ENCODE measurements at places on chromosomes 3 and 15.

DNA sequence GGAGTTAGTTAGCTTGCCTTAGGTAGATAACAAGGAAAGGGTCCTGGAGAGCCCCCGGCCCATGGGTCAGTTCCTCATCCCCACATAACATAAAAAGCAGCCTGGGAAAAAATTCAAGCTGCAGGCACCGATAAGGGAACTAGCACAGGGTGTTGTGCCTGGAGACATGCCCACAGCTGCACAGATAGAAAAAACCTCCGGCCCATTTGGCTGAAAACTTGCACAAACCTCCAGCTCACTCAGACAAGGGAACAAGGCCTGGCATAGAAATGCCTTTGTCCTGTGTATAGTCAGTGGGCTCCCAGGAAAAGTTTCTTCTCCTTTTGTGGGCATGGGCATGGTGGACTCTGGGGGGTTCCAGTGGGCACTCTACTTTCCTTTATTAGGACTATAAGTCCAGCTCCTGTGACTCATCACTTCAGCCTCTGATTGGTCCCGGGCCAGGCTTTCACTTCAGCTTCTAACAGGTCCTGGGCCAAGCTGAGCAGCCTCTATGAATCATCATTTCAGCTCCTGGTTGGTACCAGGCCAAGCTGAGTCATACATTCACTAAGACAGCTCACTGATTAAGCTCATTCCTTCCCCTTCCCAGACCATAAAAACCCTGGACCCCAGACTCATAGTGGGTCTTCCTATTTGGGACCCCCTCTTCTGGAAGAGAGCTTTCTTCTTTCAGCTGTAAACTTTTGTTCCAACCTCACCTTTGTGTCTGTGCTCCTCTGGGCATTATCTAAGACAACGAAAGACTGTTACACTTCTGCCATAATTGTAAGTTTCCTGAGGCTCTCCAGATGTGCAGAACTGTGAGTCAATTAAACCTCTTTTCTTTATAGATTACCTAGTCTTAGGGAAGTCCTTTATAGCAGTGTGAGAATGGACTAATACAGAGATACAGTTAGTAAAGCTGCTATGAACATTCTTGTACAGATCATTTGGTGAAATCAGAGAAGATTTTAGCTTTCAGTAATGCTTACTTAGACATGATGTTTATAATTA, 348.0 kb upstream of the DPPA4 start:
- DNase-seq: no peak

GRCh38 chr3:78940128-78940527, 827.7 kb downstream of the ROBO1 start:
- DNase-seq: no peak

DNA sequence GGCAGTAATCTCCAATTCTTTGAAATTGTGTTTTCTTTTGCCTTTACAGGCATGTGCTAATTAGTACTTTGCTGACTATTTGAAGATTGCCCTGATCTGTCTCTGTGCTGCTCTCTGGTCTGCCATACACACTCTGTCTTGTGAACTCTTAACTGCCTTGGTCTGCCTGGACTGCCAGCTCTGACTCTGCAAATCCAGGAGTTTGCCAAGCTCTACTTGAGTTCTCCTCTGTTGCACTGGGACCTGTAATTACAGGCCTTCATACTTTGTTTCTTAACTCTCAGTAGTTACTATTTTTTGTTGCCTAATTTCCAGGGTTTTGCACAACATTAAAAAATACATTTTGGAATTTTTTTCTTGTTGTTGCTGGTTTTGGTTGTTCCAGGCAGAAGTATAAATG, 155.0 kb downstream of the RSRC1 start:
- no peak for DNase-seq

GRCh38 chr3:112002096-112002971, 3.6 kb downstream of the TAGLN3 start:
- no peak for DNase-seq

GRCh38 chr15:65183865-65184159, 1.3 kb downstream of the CLPX start:
- DNase-seq: no peak

GRCh38 chr3:67866571-67866970, 212.2 kb upstream of the SUCLG2 start:
- no peak for DNase-seq

DNA sequence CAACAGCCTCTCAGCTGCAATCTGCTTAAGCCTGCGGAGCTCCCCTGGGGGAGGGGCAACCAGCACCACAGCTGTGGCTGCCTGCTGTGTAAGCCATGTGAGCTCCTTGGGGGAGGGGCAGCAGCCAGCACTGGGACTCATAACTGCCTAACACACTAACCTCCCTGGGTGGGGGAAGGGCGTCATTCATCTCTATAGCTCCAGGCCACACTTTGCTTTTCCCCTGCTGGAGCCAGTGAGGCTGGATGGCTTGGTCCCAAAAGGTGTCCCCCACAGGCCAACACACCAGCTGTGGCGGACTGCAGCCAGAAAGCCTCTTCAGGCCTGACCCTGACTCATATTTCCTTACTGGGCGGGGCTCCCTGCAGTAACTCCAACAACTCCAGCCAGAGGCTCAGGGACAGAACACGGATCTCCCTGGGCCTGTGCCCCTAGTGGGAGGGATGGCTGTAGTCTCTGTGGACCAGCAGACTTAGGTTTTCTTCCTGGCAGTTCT, 129.8 kb downstream of the PPM1L start:
- DNase-seq: no peak

DNA sequence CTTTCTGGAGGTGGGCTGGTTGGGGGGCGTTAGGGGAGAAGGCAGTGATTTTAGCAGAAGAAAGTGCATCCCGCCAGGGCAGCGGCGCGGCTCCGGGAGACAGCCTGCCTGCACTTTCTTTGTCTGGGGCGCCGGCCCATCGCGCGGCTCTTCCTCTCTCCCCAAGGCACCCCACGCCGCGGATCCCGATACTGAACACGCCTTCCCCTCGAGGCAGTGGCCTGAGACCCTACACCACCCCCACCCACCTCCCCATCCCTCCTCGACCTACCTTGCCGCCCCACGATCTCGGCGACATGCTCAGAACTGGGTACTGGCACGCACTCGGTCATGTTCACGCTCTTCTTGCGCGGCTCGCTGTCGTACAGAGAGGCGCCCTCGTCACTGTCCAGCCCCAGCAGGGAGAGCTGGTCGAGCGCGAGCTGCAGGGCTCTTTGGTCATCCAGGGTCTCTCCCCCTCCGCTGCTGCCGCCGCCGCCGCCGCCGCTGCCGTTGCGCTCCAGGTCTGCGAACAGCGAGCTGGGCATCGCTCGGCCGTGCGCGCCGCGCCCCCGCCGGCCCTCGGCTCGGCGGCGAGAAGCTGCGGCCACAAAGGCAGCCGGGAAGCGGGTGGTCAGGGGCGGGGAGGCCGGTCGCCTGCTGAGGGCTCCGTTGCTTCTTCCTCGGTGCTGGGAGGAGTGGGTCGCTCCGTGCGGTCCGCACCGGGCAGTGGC, 483 bp downstream of the MEX3B start:
- no peak for DNase-seq

- DNase-seq: no peak
These were observed 6.6 kb downstream of the HTR3C start for GRCh38 chr3:184059424-184059823.

DNA sequence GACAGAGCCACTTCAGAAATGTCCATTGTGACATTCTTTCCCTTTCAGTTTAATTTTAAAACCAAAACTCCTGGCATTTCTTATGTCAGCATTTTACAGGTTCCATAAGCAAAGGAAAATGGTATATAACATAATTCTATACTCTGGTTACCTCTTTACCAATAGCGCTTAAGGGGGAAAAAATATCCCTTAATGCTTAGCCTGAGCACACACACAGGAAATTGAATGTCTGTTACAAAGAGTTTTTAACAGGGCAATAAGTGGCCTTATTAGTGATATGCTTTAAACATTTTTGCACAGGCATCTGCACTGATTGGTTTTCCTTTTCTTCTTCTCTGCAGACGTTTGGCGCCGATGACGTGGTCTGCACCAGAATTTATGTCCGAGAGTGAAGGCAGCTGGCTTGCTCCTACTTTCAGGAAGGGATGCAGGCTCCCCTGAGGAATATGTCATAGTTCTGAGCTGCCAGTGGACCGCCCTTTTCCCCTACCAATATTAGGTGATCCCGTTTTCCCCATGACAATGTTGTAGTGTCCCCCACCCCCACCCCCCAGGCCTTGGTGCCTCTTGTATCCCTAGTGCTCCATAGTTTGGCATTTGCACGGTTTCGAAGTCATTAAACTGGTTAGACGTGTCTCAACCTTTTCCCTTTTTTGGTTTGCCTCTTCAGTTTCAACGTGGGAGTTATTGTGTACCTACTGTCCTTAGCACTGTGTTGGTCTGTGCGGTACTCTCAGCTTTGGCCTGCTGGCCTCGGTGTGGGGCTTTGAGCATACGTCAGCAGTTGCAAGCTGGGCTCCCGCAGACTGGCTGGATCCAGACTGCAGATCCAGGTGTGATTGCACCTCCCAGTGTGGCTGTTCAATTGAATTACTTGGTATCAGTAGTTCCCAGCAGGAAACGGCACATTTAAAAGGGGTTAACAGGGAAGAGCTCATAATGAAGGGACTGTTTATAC, 7.7 kb downstream of the CRABP1 start:
- DNase-seq: no peak

DNA sequence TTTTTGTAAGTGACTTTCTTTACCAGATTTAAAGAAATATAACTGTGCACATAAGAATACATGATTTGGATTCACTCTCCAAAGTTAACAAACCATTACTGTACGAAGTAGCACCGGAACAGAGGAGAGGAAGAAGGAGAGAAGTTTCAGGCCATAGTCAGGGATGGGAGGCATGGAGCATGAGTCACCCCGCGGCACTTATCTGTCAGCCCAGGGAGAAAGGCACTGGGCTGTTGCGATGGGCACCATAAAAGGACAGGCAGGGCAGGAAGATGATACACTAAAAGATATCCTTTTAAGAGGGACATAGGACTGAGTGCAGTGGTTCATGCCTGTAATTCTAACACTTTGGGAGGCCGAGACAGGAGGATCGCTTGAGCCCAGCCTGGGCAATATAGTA, 37.0 kb downstream of the TTC23 start:
- DNase-seq: no peak

GRCh38 chr15:44656298-44656697, 7.2 kb downstream of the SPG11 start:
- no peak for DNase-seq

- no peak for DNase-seq
These were observed 1047.0 kb downstream of the TUSC7 start for GRCh38 chr3:117756563-117756962.

DNA sequence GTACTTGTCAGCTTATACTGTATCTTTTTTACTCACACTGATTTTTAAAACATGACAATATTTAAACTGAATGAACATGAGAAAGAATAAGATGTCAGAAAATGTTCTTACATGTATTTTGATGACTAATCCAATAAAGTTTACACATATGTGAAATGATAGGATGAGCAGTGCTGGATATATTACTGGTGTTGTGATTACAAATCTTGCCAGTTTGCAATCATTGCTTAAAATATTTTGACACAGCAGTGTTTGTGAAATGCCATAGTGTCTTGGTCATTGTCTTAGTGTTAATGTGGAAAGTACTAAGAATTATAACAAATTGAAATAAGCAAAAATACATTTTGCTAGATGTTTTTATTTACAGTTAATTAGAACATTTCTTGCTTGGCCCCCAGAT, 118.7 kb upstream of the MLF1 start:
- DNase-seq: no peak

DNA sequence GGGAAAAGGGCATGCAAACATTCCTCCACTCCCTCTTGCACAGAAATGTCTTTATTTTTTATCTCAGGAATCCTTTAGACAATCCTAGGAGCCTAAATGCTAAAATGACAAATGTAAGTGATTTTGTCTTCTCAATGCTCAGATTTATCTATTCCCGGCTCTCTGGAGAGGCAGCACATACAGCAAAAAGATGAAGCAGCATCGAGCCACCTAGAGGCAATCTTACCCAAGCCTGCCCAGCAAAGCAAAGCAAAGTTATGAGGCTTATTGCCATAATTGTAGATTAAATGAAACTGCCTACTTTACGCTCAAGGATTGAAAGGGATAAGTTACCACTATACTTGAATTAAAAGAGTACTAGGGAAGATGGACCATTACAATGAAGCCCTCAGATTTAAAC, 750.4 kb upstream of the NR2F2 start:
- no peak for DNase-seq

- no peak for DNase-seq
These were observed 76.7 kb downstream of the AAGAB start for GRCh38 chr15:67177752-67178151.

DNA sequence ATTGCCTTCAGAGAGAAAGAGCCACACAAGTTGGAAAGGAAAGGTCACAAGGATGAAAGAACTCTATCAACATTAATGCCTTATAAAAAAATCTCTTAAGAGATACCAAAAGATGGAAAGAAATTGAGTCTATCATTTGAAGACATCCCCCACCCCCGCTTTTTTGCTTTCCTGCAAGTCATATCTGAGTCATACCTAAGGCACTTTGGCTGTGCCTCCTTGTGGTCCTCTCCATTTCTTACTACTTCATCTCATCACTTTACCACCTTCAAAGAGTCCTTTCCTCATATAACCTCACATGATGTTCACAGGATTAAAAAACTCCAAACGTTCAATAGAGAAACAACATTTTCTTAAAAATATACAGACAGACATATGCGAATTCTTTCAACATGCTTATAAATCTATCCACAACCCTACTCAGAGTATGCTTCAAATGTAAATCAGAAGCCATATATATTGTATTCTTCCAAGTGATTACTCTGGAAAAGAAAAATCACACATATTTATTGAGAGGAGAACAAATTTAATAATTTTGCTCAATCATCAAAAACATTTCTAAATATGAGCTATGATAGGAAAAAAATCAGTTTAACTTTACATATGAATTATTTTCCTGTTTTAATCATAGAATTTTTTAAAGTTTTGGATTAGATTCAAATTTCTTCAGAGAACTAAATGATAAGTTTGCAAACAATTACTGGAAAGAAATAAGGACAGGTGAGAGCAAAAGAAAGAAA, 1003.9 kb upstream of the CFAP20DC start:
- no peak for DNase-seq

GRCh38 chr3:18806633-18807032, 341.7 kb upstream of the KCNH8 start:
- DNase-seq: no peak

- no peak for DNase-seq
These were observed 233.7 kb downstream of the SHQ1 start for GRCh38 chr3:72614394-72615074.

DNA sequence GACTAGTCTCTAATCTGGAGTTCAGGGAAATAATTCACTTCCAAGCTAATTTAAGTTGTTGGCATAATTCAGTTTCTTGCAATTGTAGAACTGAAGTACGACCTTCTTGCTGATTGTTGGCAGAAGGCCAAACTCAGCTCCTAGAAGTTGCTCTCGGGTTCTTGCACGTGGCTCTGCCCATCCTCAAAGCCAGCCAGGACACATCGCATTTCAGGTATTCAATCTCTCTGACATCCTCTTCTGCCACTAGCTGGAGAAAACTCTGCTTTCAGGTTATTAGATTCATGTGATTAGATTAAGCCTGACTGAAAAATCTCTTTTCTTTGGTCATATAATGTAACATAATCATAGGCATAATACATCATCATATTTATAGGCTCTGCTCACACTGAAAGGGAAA, 362.0 kb downstream of the ZPLD1 start:
- no peak for DNase-seq

Data from natural killer cell treated with Interleukin-12 subunit alpha and Interleukin-12 subunit beta and Interleukin-15 and Interleukin-18, amount 100 ng/mL, for 72 hours (primary cell).